MCF 10A (cell line): ENCODE measurements at places on chromosomes 6 and 20. TPM values are rescaled to one million over a fixed set of nuclear protein-coding genes. Genes with fewer than 3 reads are reported as not detected.

GRCh38 chr6:36098920-36099647, 31.2 kb upstream of the MAPK13 start:
- H3K4me3 ChIP-seq, result no peak overlapping the region
- no peaks in the 10 kb centered on the region for H3K27me3 ChIP-seq
- H3K36me3 ChIP-seq, result peaks cover 32% of the 10 kb centered on the region

DNA sequence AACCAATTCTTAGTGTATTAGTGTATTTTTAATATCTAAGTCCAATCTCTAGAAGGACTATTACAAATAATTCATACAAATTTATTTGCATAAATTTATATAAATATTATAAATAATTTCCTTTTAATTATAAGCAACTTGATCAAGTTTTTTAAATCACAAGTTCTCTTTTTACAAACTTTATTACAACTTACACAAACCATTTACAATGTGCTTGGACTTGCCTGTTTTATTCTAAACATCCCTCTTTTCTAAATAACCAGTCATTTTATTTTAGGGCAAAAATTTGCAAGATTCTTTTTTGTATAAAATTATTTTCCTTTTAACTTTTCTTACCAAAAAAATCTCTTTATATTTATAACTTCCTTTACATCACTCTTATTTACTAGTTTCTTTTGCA, 83.5 kb upstream of the SYNCRIP start:
- peak; percentile 24 for DNase-seq
- H3K4me1 ChIP-seq, result no peaks in the 10 kb centered on the region
- H3K36me3 ChIP-seq, result no peaks in the 10 kb centered on the region
- H3K27ac ChIP-seq, result no peak overlapping the region
- no peaks in the 10 kb centered on the region for H3K27me3 ChIP-seq

DNA sequence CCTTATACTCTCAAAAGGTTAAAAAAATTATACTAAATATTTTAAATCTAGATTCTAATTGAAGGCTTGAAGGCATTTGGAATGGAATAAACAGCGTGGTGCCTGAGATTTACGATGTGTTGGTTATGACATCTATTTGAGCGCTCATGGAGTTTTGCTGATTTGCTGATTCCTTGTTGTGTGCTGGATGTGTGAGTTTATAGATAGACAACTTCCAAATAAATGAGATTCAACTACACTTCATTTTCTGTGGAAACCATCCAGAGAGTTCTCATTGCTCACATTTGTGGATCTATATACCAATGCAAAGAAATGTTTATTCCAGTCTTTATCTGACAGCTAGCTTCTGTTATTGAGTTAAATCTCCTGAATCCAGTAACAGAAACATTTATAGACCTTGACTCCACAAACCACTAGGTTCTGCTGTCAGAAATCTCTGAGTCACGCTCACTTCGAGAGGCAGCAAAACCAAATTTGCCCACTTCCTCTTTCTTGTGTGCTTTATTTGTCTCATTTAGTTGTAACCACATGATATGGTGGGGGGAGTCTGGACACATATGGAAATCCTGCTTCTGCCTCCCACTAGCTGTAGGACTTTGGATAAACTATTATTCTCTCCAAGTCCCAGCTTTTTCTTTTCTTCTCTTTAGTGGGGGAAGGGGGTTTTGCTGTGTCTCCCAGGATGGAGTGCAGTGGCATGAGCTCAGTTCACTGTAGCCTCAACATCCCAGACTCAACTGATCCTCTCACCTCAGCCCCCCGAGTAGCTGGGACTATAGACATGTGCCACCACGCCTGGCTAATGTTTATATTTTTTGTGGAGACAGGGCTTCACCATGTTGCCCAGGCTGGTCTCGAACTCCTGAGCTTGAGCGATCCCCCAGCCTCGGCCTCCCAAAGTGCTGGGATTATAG, 54.5 kb downstream of the IPCEF1 start:
- H3K4me1 ChIP-seq, result no peaks in the 10 kb centered on the region
- H3K27me3 ChIP-seq, result no peaks in the 10 kb centered on the region
- no peak overlapping the region for H3K4me3 ChIP-seq
- no peaks in the 10 kb centered on the region for H3K36me3 ChIP-seq

DNA sequence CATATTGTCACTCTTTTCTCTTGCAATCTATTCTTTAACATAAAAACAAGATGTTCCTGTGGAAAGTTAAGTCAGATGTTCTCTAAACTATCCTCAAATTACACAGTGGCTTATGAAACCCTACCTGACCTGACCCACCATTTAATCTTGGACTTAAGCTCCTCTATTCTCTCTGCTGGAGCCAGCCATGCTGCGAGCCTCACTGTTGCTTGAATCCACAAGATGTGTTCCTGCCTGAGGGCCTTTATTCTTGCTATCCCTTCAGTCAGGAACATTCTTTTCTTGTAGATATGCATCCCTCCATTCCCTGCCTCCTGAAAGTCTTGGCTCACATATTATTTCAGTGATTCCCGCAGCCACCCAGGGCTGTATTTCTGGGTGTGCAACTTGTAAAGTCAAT, 283.2 kb downstream of the EPHA7 start:
- no peaks in the 10 kb centered on the region for H3K4me1 ChIP-seq
- DNase-seq, result no peak
- no peak overlapping the region for H3K4me3 ChIP-seq
- H3K36me3 ChIP-seq, result no peaks in the 10 kb centered on the region
- H3K27me3 ChIP-seq, result peaks cover 46% of the 10 kb centered on the region
- no peak overlapping the region for H3K27ac ChIP-seq

- H3K4me3 ChIP-seq, result peak overlapping the region; percentile 55
- peaks cover 10% of the 10 kb centered on the region for H3K27me3 ChIP-seq
- peaks cover 11% of the 10 kb centered on the region for H3K4me1 ChIP-seq
- peak; percentile 99 for DNase-seq
Measured at GRCh38 chr20:56554869-56555268, 21.8 kb downstream of the FAM209B start.

GRCh38 chr6:44284867-44285266, 14.6 kb downstream of the TMEM151B start:
- H3K36me3 ChIP-seq, result no peaks in the 10 kb centered on the region
- H3K27ac ChIP-seq, result no peak overlapping the region
- H3K4me3 ChIP-seq, result no peak overlapping the region
- H3K4me1 ChIP-seq, result no peaks in the 10 kb centered on the region
- no peak for DNase-seq
- peaks cover 70% of the 10 kb centered on the region for H3K27me3 ChIP-seq

DNA sequence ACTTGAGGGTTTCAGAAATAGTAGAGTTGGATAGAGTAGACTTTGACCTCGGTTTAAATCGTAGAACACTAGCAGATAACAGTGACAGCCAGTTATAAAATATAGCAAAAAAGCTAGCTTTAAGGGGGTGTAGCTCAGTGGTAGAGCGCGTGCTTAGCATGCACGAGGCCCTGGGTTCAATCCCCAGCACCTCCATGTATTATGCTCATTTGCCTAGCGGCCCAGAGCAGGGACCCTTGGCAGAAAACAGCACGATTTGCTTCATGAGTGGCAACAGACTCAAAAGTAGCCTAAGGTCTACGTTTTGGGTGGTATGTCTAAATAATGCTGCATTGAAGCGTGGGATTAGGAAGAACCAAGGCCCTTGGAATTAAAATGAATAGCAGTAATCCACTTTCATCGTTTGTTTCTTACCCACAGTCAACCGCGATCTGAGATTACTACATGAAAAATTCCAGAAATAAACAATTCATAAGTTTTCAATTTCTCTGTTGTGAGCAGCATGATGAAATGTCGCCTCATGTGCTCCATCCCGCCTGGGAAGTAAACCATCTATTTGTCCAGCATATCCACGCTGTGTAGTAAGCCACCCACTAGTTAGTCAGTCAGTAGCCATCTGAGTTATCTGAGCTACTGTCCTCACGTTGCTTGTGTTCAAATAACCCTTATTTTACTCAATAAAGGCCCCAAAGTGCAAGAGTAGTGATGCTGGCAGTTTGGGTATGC, 184.9 kb downstream of the GPX5 start:
- H3K4me3 ChIP-seq, result peak overlapping the region; percentile 58
- H3K27me3 ChIP-seq, result no peaks in the 10 kb centered on the region
- H3K4me1 ChIP-seq, result no peaks in the 10 kb centered on the region

- H3K4me3 ChIP-seq, result no peak overlapping the region
- peaks cover 8% of the 10 kb centered on the region for H3K4me1 ChIP-seq
- no peak overlapping the region for H3K27ac ChIP-seq
- H3K36me3 ChIP-seq, result no peaks in the 10 kb centered on the region
- peak; percentile 99 for DNase-seq
Measured at GRCh38 chr20:54132612-54133433, 41.0 kb downstream of the CYP24A1 start.

- no peaks in the 10 kb centered on the region for H3K27me3 ChIP-seq
- H3K27ac ChIP-seq, result no peak overlapping the region
- no peaks in the 10 kb centered on the region for H3K4me1 ChIP-seq
Measured at GRCh38 chr6:154909821-154910220, 85.3 kb upstream of the TIAM2 start.

GRCh38 chr20:20969701-20970280, 136.4 kb downstream of the LINC00237 start:
- H3K27ac ChIP-seq, result no peak overlapping the region
- H3K4me3 ChIP-seq, result no peak overlapping the region
- H3K36me3 ChIP-seq, result no peaks in the 10 kb centered on the region
- DNase-seq, result no peak
- peaks cover 77% of the 10 kb centered on the region for H3K27me3 ChIP-seq

Gene IP6K3
- 0.25 and 1.7 TPM in 2 replicates for total RNA-seq

Gene SLC35A1
- 10.3 and 12.1 TPM in 2 replicates for total RNA-seq
